ENCODE measurements at places on chromosomes 5 and 9.

DNA sequence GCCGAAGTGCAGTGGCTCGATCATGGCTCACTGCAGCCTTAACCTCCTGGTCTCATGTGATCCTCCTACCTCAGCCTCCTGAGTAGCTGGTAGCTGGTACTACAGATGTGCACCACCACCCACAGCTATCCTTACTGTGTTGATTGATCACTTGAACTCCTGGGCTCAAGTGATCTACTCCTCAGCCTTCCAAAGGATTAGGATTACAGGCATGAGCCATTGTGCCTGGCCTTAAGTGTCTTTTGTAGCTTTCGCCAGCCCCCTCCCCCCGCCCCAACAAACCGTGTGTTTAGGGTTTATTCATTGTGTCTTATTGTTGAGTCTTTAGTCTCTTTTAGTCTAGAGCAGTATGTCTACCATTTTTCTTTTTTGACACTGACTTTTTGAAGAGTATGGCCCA, 33.1 kb downstream of the SPIN1 start:
- DNase-seq, result no peak

GRCh38 chr5:148179234-148179824, 11.0 kb downstream of the SPINK14 start:
- peak; percentile 7 for DNase-seq

DNA sequence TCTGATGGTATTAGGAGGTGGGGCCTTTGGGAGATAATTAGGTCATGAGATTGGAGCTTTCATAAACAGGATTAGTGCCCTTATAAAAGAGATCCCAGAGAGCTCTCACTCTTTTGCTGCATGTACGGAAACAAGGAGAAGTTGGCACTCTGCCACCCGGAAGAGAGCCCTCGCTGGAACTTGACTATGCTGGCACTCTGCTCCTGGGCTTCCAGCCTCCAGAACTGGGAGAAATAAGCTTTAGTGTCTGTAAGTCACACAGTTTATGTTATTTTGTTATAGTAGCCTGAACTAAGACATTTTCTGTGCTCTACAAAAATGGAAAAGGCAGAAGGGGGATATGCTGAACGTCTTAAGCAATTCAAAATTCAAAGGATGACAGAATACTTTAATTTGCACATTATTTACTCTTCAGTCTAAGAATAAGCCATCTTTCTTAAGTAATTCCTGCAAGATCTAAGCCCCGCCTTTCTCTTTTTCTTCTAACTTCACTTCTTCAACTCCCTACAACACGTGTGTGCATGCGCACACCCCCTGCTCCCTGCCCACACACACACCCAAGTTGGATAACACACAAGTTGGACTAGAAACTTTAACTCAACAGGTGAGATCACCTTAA, 17.3 kb downstream of the NFIB start:
- DNase-seq, result no peak

DNA sequence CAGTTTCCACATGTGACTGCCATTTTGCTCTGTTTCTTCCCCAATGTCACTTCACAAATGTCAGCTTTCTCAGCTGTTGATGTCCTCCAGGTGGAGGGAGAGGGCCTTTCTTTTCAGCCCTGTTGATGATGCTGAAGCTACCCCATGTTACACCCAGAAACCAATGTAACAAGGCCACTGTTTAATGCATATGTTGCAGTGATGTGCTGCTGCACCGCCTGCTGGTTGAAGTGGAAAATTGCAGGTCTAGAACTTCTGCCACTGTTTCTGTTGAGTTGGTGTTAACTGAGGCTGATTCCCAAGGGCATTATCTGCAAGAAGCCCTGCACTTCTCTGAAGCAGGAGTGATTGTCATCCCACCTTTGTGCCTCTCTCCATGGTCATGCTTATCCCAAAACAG, 428.4 kb downstream of the KDM4C start:
- DNase-seq, result no peak

DNA sequence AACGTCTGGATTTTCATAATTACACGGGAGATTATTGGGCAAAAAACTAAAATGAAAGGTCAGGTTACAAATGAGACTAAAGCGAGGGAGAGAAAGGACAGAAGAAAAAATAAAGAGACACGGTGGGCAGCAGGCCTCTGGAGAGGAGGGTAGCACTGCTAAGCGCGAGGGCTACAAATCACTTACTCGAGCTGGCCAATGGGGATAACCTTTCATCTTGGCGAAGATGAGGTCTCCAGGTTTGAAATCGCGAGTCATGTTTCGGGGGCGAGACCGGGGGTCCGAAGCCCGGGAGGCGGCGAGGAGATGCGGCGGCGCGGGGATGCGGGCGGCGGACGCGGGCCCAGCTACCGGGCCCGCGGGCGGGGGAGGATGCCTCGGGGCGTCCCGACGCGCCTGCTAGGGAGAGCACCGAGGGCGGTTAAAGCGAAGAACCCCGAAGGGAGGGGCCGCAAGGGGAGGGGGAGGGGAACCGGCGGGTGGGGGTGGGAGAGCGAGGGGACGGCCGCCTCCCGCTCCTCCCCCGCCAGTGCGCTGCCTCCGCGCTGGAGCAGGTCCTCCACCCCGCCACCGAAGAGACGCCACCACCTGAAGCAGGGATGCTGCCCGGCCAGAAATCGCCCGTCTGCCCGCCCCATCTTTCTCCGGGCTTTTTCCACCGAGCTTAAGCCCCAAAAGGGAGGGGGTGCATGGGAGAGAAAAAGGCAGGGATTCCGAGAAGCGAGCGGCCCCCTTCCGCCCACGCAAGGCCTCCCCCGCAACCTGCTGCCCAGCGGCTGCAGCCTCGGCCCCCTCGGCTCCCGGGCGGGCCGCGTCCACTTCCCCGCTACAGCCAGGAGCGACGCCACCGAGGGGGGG, 610 bp downstream of the PSIP1 start:
- no peak for DNase-seq

DNA sequence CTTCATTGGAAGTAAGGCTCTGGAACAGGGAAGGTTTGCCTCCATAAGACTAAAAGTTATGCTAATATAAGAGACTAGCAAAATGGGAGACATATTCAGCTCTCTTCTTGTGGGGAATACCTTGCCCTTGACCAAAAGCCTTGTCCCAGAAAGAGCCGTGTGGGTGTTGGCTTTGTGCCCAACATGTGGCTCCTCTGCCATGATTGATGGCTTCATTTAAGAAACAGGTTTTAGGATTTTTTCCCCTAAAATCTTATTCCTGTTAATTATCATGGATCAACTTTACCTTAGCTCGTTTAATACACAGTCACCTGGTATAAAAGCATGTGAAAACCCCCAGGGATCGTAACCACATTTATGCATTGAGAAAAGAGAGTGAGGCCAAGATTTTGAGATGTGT, 38.9 kb downstream of the DOCK8 start:
- no peak for DNase-seq

DNA sequence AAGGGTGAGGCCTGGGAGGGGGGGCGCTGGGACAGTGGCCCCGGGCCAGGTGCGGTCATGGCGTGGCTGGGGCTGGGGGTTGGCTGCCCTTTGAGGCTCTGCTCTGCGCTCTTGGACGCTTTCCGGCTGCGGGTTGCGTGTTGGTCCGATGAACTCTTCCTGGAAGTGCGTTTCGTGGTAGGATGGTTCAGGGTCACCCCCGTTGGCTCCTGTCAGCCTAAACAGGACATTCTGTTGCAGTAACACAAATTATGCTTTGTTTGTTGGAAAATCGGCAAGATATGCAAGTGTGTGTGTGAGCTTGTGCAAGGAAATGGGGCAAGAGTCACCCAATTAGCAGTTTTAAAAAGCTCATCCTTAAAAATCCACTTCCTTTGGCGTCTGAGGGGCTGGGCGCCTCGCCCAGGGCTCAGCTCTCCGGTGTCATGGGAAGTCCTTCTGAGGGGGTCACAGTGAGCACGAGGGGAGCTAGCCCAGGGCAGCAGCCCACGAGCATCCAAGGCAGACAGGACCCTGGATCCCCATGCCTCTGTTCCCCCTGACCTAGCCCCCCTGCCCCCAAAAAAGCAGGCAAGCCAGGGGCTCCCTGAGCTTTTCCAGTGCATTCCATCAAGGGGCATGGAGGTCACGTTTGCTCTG, 22.2 kb upstream of the RNU6ATAC start:
- no peak for DNase-seq
